ENCODE measurements at places on chromosomes 2 and 18.

DNA sequence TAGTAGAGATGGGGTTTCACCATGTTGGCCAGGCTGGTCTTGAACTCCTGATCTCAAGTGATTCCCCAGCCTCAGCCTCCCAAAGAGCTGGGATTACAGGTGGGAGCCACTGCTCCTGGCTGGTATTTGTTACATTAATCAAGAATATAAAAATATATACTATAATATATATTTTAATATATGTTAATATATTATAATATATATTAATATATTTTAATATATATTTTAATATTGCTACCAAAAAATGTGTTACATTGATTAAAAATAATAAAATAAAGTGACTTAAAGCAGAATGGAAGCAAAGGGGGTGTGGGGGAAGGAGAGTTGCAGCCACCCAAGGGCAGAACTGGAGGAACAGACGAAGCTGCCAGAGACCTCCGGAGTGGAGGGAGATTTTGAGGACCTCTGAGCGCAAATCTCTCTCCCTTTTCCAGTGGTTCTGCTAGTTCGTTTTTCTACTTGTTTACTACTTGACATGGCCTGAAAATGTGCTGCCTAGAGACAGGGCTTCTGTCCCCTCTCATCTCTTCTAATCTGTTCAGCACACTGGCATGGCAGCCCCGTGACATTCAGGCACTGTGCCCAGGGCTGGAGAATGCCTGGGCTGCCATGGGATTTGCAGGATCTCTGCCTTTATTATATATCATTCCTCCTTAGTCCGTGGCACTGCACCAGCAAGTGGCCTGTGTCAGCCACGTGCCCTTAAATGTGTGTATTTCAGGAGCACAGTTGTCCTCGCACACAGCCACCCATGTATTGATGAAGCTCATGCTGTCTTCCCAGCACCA lies 47.9 kb upstream of the RAB12 start:
- no peak for DNase-seq

GRCh38 chr2:205814039-205814364 lies 131.7 kb downstream of the NRP2 start:
- DNase-seq: no peak

DNA sequence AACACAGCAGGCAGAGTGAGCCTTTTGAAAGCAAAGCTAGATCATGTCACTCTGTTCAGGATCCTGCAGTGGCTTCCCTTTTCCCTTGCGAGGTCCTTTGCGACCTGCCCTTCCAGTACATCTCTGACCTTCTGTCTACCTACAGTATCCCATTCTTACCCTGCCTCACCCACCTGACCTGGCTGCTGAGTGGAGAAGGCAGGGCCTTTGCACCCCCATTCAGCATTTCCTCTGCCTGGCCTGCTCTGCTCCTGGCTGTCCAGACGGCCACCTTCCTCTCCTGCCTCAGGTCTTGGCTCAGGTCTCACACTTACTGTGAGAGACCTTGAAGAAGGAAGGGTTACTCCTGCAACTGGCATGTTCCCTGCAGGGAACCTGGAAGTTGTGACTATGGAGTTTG lies 77.4 kb downstream of the MAPRE2 start:
- no peak for DNase-seq

GRCh38 chr18:22765896-22766295 lies 167.2 kb upstream of the RBBP8 start:
- DNase-seq: no peak

DNA sequence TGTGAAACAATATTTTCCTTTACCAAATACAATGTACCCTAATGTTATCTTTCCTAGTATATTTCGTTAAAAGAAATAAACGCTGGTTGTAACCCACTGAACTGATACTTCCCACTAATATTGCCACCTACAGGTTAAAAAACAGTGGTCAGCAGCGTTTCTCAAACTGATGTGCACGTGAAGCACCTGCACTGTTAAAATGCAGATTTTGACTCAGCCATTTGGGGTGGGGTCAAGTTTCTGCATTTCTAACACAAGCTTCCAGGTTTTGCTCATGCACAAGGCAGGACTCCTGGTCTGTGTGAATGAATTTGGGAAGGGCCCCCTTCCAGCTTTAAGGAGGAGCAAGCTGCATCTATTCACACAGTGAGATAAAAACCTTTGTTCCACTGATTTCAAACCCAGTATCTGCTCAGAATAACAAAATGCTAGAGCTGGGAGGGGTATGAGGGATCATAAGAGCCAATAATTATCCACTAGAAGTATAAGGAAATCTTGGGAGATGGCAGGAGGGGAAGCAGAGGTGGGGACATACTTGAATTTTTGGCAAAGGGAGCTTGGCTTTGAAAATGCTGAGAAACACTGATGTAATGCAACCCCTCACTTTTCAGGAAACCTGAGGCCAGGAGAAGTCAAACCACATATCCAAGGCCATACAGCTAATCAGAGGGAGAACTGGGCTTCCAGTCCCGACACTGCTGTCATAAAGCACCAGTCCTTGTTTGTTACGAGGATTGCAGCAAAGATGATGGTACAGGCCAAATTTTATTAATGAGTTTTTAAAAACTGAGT lies 116.2 kb downstream of the RBMS1 start:
- no peak for DNase-seq

DNA sequence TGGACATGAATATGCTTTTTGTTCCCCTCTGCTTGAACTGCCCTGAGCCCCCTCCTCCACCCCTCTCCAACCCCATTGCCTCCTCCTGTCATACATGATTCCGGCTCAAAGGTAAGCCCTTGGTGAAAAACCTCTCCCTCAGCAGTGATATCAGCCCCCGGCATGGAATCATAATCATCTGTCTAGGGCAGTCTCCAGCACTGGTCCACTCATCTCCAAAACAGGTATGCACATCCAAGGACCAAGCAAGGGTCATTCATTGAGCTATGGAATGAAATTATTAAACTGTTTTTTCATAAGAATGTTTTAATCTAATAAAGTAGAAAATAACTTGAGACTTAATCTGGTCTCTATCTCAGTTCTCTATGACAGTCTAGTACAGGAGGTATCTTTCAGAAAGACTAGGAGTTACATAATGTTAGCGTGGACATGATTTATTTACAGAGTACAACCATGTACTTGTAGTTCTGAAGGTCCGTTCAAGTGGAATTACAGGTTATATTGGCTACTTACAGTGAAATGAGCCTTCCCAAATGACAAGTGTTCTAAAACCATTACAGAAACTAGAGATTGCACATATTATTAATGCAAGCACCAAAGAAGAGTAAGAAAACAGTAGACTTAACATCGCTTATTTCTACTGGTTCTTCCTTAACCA lies 75.2 kb downstream of the ACVR1 start:
- no peak for DNase-seq

- DNase-seq: no peak
These were observed 88.9 kb upstream of the BCL2L11 start for GRCh38 chr2:111031546-111032478.

GRCh38 chr2:31253356-31254131 lies 19.6 kb downstream of the EHD3 start:
- no peak for DNase-seq

DNA sequence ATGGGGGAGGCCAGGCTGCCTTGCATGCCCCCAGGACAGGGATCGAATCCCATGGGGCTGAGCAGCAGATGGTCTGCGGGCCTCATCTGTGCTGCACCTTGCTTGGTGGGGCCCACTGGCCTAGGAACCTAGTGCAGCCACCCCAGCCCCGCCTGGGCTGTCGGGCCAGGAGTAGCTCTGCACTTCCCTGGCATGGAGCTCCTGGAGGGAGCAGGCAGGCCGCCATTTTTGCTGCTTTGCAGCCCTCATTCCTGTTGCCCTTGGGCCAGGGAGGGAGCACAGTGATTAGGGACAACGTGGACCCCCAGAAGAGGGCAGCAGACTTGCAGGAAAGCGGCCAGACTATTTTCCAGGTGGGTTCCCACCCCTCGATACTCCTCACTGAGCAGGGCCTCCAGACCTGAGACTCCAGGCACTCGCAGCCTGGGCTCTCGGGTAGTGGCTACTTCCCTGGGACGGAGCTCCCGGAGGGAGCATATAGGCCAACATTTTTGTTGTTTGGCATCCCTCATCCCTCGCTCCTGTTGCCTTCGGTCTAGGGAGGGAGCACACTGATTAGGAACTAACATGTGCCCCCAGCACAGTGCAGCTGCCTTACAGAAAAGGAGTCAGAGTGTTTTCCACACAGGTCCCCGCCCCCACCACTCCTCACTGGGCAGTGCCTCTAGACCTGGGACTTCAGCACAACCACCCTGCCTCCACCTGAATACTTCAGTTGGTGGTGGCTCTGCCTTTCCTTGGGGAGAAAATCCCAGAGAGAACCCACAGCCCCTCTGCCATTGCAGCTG lies 99.5 kb downstream of the MAIP1 start:
- no peak for DNase-seq
